ENCODE measurements at places on chromosomes 13 and 19.

DNA sequence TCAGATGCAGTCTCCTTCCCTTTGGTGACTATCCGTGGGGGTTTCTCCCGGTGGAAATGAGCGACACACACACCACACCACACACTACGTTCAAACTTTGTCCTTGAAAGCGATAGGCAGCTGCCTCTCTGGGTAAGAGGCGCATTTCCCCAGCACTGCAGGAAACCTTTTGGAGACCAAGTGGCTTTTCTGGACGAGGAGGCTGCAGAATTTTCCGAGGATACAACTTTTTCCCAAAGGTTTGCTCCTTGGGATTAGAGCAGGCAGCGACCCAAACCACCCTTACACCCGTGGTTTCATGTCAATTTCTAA, 38.2 kb upstream of the FLT1 start:
- no peak for DNase-seq

- no peak for DNase-seq
Measured at GRCh38 chr13:52169839-52170238, 10.4 kb upstream of the NEK3 start.

DNA sequence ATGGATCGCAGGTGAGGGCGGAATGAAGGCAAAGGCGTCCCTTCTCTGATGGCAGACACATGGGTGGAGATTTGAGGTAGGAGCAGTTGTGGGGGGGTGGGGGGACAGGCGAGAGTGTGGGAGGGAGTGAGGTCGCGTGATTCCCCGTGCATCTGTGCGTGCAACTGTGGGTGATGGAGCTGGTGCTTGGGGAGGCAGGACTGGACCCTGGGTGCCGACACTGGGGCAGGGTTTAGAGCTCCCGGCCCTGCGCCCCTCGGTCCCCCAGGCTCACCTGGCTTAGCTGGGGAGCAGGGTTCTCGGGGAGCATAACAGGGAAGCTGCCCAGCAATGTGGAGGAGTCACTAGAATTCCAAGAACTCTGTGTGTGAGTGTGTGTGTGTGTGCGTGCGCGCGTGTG, 3.4 kb downstream of the TMPRSS9 start:
- no peak for DNase-seq

- no peak for DNase-seq
Measured at GRCh38 chr13:73837147-73837546, 297.1 kb downstream of the KLF12 start.

GRCh38 chr19:44866664-44867063, 20.6 kb downstream of the NECTIN2 start:
- DNase-seq = no peak

GRCh38 chr13:109249780-109250528, 536.4 kb downstream of the IRS2 start:
- no peak for DNase-seq

DNA sequence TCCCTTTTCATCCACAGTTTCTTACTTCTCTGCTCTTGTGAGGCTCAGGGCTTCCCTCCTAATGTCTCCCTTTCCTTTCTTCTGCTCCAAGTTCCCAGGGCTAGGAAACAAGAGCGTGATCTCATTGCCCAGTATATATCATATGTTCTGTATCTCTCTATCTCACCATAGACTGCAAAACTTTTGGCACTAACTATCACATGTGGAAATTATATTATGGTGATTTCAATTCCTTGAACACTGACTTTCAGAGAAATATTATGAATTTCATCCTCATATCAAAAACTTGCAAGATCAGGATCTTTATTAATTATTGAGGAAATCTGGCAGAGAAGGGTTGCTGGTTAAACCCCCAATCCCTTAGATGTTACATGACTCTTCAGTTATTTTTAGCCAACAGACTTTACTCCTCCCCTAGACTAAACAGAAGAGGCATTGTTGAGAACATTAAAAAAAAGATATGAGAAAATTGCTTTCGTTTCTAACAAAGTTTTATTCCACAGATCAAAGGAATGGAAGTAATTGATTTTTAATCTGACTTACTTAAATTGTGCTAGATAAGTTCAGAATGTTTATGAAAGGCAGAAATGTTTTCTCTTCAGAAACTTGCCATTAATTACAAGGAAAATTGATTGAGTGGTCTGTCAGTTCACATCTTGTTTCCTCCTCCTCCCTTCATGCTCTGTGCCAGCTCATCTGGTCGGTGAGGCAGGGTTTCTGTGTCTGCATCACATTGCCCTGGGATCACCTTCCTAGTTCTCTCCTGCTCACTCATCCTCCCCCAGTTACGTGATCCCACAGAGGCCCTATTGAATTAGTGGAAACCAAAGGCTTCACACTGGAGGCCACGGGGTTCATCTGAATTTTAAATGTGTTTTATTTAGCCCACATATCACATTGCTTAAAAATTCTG, 378.5 kb downstream of the LMO7 start:
- peak; percentile 9 for DNase-seq

DNA sequence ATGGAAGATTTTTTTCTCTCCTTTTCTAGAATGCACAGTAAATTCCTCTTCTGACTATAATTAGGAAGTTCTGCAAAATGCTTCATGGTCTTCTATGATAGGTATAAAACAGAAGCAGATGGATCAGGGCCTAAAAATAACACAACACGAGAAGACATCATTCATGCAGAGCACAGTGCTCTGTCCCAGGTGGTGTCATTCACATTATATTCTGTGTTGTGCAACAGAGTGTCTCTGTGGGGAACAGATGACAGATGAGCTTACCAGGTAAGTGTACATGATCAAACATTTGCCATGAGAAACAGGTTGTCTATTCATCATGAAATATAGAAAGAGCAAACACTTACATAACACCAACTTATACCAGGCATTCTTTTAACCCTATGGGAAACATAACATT, 288.3 kb downstream of the KCTD12 start:
- peak; percentile 32 for DNase-seq

GRCh38 chr19:46346821-46347571, at the start of gene PPP5C:
TSS of gene PPP5C (plus strand) at chr19:46347087. CDS start at chr19:46347097, 10 bp downstream.
- peak; percentile 87 for DNase-seq

DNA sequence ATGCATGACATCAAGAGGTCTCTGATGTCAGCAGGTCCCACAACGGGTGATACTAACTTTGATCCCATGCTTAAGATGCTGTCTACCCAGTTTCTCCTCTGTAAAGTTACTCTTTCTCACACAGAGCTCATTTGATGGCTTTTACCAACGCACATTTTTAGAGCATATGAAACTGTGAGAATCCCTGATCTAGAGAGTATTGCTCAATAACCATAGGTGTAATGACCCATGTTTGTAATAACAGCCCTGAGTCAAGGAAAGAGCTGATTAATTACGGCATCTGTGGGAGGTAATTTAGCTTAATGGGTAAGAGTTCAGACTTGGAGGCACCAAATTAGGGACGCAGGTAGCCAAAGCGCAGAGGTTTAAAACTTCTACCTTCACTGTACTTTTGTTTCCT, 18.0 kb upstream of the IZUMO2 start:
- DNase-seq = no peak

- DNase-seq = no peak
Measured at GRCh38 chr13:47110833-47111240, 214.0 kb upstream of the HTR2A start.

- DNase-seq = no peak
Measured at GRCh38 chr13:24271231-24271600, 38.2 kb upstream of the C1QTNF9 start.

DNA sequence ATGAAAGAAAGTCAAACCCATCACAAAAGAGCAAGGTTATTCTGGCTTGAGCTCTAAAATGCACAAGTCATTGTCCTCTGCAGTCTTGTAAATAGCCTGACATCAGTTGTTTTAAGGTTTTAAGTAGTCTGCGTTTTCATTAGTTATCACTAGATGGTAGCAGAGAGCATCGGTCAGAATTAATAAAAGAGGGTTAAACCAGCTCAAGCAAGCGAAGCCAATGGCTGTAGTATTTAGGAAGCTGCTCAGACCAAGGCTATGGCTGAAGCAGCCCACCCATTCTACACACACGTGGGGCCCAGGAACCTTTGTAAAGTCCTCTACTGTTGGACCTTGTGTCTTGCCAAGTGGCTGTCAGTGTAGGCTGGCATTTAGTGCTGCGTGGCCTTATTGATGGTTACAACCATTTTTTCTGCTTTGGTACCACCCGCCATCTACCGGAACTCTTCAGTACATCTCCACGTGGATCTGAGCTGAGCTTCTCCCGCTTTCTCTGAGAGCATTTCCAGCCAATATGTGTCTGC, 13.3 kb upstream of the ZNF57 start:
- peak; percentile 77 for DNase-seq

DNA sequence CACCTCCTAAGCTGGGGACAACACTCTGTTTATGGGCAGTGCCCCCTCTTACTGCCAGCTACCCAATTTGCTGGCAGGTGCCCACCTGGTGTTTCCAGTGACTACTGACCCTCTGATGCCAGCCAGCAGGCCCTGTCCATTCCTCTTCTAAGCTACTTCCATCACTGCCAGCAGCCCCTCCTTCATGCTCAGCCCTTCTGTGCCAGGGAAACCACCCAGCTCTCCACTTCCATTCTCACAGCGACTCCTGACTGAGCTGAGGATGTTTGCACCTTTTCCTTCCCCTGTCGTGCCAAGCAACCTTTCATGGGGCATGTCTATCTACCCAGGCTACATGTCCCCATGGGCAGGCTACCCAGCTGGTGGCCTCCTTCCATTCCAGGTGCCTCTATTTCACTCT, 24.0 kb upstream of the ZNF492 start:
- no peak for DNase-seq

DNA sequence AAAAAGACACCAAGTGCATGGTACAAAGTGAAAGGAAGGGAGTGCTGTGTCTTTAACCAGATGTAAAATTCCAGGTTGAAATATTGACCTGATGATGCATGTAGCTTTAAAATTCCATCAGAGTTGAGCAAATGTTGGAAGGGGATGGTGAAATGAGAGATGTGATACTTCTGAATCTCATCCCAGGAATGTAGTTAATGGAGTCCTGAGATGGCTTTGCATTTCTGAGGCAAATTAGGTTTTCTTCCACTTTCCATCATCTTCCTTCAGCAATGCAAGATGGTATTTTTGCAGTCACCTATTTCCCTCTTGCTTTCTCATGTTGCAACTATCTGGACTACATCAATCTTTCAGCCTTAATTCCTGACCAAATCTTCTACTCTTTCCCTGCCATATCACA, 194.1 kb upstream of the MIR17HG start:
- peak; percentile 59 for DNase-seq

GRCh38 chr13:107211073-107211472, 643.1 kb upstream of the ARGLU1 start:
- DNase-seq = peak; percentile 79

GRCh38 chr19:40604647-40605215, 3.6 kb downstream of the LTBP4 start:
- DNase-seq = no peak

DNA sequence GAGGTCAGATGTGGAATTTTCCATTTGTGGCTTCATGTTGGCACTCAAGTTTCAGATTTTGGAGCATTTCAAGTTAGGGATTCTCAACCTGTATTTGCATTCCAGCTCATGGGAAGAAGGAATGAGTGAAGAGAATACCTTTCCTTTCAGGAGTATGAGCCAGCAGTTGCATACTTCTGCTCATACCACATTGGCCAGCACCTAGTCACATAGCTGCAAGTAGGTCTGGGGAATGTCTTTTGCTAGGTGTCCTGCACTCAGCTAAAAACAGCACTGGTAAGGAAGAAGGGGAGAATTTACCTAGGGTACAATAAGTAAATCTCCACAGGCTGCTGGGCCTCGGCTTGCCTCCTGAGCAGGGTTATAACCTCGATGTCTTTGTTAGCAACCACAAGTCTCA, 24.6 kb upstream of the ATP8A2 start:
- DNase-seq = no peak

DNA sequence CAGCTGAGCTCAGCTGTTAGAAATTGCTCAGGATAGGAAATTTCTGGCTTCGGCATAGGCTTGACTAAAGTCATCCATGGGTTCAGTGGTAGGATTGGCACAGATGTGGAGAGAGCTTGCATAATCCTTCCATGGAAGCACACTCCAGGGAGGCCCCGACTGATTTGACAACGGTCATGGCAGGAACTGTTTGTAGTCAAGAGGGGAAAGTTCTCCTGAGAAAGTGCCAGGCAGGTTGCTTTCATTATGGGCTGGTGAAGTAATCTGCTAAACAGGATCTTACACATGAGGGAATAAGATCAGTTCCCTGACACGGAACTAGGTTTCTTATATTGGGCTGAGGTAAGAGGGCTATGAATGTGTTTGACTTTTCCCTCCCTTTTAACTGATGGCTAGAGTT, 120.1 kb downstream of the RGCC start:
- DNase-seq = no peak

DNA sequence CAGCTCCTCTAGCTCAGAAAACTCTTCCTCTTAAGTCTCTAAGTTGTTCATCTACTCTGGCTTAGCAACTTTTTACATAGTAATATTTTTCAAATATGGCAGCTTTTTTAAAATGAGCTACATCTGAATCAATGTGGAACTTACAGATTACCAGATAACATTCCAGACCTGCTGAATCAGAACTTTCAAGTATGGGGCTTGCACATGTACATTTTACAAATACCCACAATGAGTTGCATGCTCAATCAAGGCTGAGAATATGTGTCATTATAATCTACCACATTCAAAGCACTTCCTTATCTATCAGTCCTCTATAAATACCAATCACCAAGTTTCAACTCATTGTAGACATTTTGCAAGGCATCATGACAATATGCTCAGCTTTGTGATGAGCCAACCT, 383.1 kb downstream of the FGF14 start:
- DNase-seq = no peak

GRCh38 chr19:11066326-11066725, 22.9 kb upstream of the LDLR start:
- no peak for DNase-seq

- DNase-seq = no peak
Measured at GRCh38 chr13:92173254-92173653, 774.8 kb downstream of the GPC5 start.

DNA sequence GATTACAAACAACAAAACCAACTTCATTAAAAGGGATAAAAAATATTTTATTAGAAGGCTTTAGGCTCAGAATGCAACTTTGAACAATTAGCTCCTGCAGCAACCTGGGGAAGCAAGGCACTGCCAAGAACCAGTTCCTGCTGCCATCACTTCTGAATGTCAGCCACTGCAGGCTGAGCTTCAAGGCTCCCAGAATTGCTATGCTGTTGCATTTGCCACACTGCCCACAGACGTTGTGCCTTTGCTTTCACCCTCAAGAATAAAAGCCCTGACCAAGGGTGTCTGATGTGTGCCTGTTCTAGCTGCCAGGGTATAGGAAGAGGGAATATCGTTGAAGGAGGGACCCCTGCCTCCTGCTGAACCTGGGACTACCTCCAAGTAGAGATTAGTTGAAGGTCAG, 238.4 kb downstream of the ITGBL1 start:
- DNase-seq = no peak

DNA sequence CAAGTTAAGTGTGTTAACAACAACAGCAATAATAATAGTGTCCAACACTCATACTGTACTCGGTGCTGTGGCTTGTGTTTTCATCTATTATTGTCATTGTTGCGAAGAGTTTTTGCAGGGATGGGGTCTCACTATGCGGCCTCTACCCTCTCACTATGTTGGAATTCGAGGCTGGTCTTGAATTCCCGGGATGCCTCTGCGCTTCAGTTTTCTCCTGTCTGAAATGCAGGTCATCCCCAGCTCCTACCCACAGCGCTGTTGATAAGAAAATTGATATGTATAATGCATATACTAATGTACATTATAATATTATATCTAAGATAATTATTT, 4.9 kb upstream of the SBK3 start:
- no peak for DNase-seq

All from SK-N-DZ (cell line).